ENCODE measurements at places on chromosomes 13 and 19.

- DNase-seq = no peak
Observed at GRCh38 chr13:36912973-36913372, 7.1 kb downstream of the SMAD9 start.

- DNase-seq = peak; percentile 64
Observed at GRCh38 chr19:52492201-52492993, 35.1 kb upstream of the ZNF808 start.

DNA sequence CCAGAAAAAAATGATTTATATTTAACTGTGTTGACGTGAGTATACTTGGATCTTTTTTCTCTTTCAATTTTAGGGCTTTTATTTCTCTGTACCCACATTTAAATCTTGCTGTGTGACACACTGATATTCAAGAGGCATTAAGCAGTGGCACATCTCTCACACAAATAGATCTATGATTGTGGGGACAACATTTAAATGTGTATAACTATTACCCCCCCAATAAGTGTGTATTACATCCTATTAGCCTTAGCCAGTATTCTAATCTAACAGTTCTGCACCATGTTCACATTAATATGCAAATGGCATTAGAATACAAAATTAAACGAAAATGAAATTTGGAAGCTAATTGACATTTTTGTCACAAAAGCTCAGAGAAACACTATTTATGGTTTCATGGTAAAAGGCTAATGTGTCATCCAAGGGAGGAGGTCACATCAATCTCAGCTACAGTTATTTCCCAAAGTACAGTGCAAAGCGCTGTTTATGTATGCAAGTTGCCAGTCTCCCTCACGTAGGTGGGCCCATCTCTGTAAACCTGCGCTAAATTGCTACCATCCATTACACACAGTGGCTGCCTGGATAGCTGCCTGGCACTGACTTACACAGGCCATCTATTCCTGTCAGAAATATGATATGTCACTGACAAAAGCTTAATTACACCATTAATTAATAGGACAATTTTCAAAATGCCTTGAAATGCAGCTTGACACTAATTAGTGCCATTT lies 984.7 kb upstream of the PCDH9 start:
- no peak for DNase-seq

DNA sequence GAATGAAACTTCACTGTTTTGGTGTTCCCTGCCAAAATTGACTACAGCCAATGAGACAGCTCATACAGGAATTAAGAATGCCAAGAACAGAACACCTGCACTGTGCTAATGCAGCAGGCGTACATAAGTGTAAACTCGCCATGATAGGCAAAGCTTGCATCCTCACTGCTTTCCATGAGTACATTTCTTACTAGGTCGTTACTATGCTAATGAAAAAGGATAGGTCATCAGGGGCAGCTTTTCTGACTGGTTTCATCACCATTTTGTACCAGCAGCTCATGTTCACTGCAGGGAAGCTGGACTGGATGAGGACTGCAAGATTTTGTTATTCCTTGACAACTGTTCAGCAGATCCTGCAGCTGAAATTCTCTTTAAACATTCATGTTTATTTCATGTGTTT lies 1383.8 kb downstream of the EFNB2 start:
- DNase-seq = no peak

Data from tibial artery (tissue), 4 donors.